ENCODE measurements at places on chromosomes 12 and 14. TPM values are rescaled to one million over a fixed set of nuclear protein-coding genes. Genes with fewer than 3 reads are reported as not detected.

OVCH1 gene
- not detected for total RNA-seq

DNA sequence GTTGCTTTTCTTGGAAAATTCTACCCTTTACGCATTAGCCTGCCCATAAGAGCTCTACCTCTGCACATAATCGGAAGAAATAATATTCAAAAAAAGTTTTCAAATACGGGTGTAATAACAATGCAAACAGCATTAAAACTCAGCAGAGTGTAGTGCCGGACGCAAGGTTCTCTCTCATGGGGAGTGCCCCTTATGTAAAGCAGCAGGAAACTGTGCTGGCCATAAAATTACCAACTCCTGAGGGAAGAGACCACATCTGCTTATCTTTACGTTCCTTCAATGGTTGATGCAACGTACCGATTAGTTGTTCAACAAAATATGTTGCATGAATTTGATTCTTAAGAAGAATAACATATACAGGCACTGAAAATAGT is 118.7 kb upstream of the TMCC3 start:
- H3K4me1 ChIP-seq, result peaks cover 50% of the 10 kb centered on the region
- H3K4me3 ChIP-seq, result peak overlapping the region; percentile 49
- H3K27ac ChIP-seq, result peak overlapping the region; percentile 70
- H3K27me3 ChIP-seq, result no peaks in the 10 kb centered on the region
- no peaks in the 10 kb centered on the region for H3K36me3 ChIP-seq

- no peak overlapping the region for H3K27ac ChIP-seq
- H3K27me3 ChIP-seq, result no peaks in the 10 kb centered on the region
- no peaks in the 10 kb centered on the region for H3K36me3 ChIP-seq
- DNase-seq, result no peak
- no peaks in the 10 kb centered on the region for H3K4me1 ChIP-seq
These were observed 90.3 kb downstream of the AKAP6 start for GRCh38 chr14:32419429-32419828.

P2RX7 gene
- 6.8 TPM for total RNA-seq

- no peaks in the 10 kb centered on the region for H3K27me3 ChIP-seq
- no peak overlapping the region for H3K27ac ChIP-seq
- H3K4me1 ChIP-seq, result peaks cover 24% of the 10 kb centered on the region
- H3K36me3 ChIP-seq, result no peaks in the 10 kb centered on the region
These were observed 7.4 kb upstream of the CD9 start for GRCh38 chr12:6192604-6193380.

CLBA1 gene
- 5.5 TPM for total RNA-seq

DNA sequence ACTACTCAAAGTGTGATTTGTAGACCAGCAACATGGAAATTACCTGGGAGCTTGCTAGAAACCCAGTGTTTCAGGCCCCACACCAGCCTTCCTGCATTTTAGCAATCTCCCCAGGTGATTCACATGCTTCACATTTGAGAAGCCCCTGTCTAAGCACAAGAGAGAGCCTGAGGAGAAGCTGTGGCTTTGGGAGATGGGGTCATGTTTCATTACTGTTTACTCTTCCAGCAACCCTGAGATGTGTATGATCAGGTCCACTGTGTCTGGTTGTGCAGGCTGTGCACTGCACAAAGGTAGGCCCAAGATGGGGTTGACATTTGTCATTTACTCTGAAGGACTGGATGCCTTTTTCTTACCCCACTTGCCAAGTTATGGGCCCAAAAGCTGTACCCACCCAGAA is 190.1 kb downstream of the SLC41A2 start:
- H3K27ac ChIP-seq, result no peak overlapping the region
- peaks cover 13% of the 10 kb centered on the region for H3K27me3 ChIP-seq

- DNase-seq, result peak; percentile 69
- peaks cover 36% of the 10 kb centered on the region for H3K36me3 ChIP-seq
- peaks cover 4% of the 10 kb centered on the region for H3K4me1 ChIP-seq
- no peak overlapping the region for H3K27ac ChIP-seq
These were observed 14.7 kb downstream of the CPSF6 start for GRCh38 chr12:69254046-69254445.

TCL1B gene
- 5.5 TPM for total RNA-seq

DNA sequence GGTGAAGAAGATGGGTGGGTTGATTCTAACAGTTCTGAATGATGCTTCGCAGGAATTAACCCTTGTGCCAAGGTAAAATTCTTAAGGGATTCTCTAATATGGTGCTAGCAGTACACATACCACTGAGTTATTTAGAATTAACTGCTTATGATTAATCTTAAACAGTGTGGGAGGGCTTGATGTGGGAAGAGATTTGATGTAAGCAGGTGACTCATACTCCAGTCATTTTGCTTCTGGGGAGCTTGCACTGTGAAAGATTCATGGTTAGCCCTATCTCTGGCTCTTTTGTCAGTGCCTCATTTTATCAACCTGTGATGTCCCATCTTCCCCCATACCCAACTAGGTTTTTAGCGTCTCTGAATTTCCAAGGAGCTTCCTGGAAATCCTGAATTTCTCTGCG is 83.8 kb downstream of the NRXN3 start:
- DNase-seq, result no peak
- H3K27ac ChIP-seq, result no peak overlapping the region
- H3K36me3 ChIP-seq, result no peaks in the 10 kb centered on the region
- no peaks in the 10 kb centered on the region for H3K4me1 ChIP-seq

GRCh38 chr12:76199808-76200207 is 115.3 kb upstream of the NAP1L1 start:
- DNase-seq, result no peak
- H3K4me3 ChIP-seq, result no peak overlapping the region
- H3K36me3 ChIP-seq, result no peaks in the 10 kb centered on the region
- H3K4me1 ChIP-seq, result no peaks in the 10 kb centered on the region
- no peak overlapping the region for H3K27ac ChIP-seq
- peaks cover 10% of the 10 kb centered on the region for H3K27me3 ChIP-seq

DNA sequence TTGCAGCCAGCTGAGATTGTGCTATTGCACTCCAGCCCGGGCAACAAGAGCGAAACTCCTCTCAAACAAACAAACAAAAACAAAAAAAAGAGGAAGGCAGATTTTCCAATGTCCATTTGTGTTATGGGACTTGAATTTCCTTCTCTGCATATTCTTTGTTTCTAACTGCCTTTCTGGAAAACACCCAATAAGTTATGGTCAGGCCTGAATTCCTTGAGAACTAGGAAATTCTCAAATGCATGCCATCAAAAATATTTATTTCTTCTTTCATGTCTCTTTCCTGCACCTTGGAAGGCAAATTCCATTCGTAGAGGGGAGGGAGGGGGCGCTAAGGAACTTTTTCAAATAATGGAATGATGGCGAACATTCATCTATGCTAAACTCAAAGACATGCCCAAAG is 117.6 kb upstream of the TMCC3 start:
- peak overlapping the region; percentile 70 for H3K27ac ChIP-seq
- no peaks in the 10 kb centered on the region for H3K27me3 ChIP-seq
- peaks cover 65% of the 10 kb centered on the region for H3K4me1 ChIP-seq
- no peak overlapping the region for H3K4me3 ChIP-seq
- no peak for DNase-seq

DNA sequence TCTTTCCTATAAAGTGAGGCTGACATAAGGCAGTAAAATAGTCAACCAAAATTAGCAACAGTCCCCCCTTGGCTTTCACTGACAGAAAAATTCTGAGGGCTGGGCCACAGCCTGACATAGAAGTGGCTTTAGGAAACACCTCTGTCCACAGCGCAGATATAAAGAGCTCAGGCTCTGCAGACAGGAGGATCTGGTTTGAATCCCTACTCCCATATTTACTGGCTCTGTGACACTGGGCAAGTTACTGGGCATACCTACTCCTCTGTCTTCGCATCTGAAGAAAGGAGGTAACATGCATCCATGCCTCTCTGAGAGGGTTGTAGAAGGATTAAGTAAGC is 95.3 kb downstream of the STXBP6 start:
- no peak overlapping the region for H3K27ac ChIP-seq
- no peak for DNase-seq
- no peaks in the 10 kb centered on the region for H3K36me3 ChIP-seq
- H3K4me1 ChIP-seq, result no peaks in the 10 kb centered on the region
- no peaks in the 10 kb centered on the region for H3K27me3 ChIP-seq

GRCh38 chr14:36580856-36581831 is 1.3 kb downstream of the NKX2-8 start:
- H3K4me1 ChIP-seq, result peaks cover 6% of the 10 kb centered on the region
- H3K36me3 ChIP-seq, result no peaks in the 10 kb centered on the region
- H3K27me3 ChIP-seq, result no peaks in the 10 kb centered on the region
- no peak for DNase-seq

TAS2R20 gene
- 3.4 TPM for total RNA-seq

HECTD4 gene
- 92.2 TPM for total RNA-seq

DNA sequence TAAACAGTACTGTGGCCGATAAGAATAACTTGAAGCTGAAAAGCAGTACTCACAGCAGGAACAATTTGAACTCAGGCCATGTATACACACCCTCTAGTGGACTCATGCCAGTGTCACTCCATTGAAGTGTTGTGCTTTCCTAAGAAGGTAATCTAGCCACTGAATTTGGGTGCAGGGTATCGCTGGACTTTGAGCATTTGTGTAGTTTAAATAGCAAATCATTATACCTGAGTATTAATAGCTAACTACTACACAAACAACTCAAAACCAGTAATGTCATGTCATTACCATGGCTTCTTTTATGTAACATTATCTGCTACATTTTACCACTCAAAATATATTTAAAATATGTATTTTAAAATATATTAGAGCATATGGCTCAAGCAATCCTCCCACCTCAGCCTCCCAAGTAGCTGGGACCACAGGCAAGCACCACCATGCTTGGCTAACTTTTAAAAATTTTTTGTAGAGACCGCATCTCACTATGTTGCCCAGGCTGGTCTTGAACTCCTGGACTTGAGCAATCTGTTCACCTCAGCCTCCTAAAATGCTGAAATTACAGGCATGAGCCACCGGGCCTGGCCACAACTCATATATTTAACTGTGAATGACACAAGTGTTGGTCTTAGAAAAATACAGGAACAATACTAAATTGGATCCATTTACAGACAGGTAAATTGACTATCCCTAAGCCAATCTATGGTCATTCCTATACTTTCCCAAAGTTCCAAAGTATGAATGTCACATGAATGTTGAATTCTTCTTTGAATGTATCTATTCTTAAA is 25.6 kb upstream of the ARID4A start:
- no peak overlapping the region for H3K4me3 ChIP-seq
- peaks cover 24% of the 10 kb centered on the region for H3K36me3 ChIP-seq
- no peak for DNase-seq

CCDC177 gene
- not detected for total RNA-seq

- no peak overlapping the region for H3K4me3 ChIP-seq
- no peak overlapping the region for H3K27ac ChIP-seq
- peaks cover 7% of the 10 kb centered on the region for H3K36me3 ChIP-seq
- DNase-seq, result no peak
- no peaks in the 10 kb centered on the region for H3K27me3 ChIP-seq
- no peaks in the 10 kb centered on the region for H3K4me1 ChIP-seq
These were observed 17.1 kb downstream of the TMBIM4 start for GRCh38 chr12:66152732-66153131.

LHX5 gene
- total RNA-seq, result not detected

- no peaks in the 10 kb centered on the region for H3K4me1 ChIP-seq
- H3K4me3 ChIP-seq, result no peak overlapping the region
- H3K27me3 ChIP-seq, result no peaks in the 10 kb centered on the region
- H3K36me3 ChIP-seq, result no peaks in the 10 kb centered on the region
- no peak for DNase-seq
- H3K27ac ChIP-seq, result no peak overlapping the region
These were observed 72.0 kb upstream of the SEL1L start for GRCh38 chr14:81605660-81606059.

SLC10A1 gene
- not detected for total RNA-seq

GRCh38 chr12:16611146-16611545 is 5.2 kb upstream of the LMO3 start:
- no peak for DNase-seq
- H3K4me1 ChIP-seq, result no peaks in the 10 kb centered on the region
- no peaks in the 10 kb centered on the region for H3K27me3 ChIP-seq
- H3K36me3 ChIP-seq, result no peaks in the 10 kb centered on the region
- H3K27ac ChIP-seq, result no peak overlapping the region

DNA sequence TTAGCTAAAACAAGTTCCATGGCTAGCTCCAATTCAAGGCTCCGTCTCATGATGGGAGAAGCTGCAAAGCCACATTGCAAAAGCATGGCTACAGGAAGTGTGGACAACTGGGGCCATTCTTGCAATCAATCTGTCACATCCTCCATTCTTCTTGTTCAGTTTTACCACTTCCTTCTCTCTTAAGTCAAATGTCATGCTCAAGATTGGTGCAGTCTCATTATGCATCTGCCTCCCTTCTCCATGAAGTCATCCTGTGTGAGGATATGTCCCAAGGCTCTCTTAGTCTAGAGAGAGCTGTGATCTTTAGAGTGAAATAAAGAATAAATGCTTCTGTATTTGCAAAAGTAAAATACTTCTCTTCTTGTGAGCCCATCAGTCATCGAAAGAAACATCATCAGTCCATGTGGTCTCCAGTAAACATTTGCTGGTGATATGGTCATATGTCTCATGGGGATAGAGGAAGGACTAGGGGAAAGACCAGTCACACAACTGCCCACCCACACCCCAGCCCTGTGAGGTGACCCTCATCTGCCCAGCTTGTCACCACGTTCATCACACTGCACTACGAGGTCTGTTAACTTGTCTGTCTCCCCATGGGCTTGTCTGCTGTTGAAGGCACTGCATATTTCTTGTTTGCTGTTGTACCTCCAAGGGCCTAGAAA is 303.0 kb downstream of the NUAK1 start:
- no peaks in the 10 kb centered on the region for H3K27me3 ChIP-seq
- no peak for DNase-seq
- H3K4me1 ChIP-seq, result no peaks in the 10 kb centered on the region
- no peaks in the 10 kb centered on the region for H3K36me3 ChIP-seq

IL31 gene
- not detected for total RNA-seq

LIN7A gene
- not detected for total RNA-seq

DNA sequence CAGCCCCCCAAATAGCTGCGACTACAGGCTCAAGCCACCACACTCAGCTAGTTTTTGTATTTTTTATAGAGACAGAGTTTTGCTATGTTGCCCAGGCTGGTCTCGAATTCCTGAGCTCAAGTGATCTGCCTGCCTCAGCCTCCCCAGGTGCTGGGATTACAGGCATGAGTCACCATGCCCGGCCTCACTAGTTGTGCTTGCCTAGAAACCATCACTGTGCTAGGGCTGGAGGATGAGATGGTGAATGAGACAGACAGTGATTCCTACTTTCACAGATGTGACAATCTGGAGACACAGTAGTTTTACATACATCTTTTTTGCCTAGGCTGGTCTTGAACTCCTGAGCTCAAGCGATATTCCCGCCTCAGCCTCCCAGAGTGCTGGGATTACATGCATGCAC is 7.5 kb upstream of the MSI1 start:
- peaks cover 35% of the 10 kb centered on the region for H3K27me3 ChIP-seq
- no peaks in the 10 kb centered on the region for H3K4me1 ChIP-seq
- H3K36me3 ChIP-seq, result no peaks in the 10 kb centered on the region
- no peak overlapping the region for H3K4me3 ChIP-seq

TMEM132D gene
- not detected for total RNA-seq

GRCh38 chr12:48601013-48601756 is 31.3 kb upstream of the LALBA start:
- no peak for DNase-seq
- no peaks in the 10 kb centered on the region for H3K27me3 ChIP-seq
- no peaks in the 10 kb centered on the region for H3K36me3 ChIP-seq
- no peaks in the 10 kb centered on the region for H3K4me1 ChIP-seq
- H3K27ac ChIP-seq, result no peak overlapping the region

ABCC9 gene
- total RNA-seq, result not detected

- H3K27me3 ChIP-seq, result no peaks in the 10 kb centered on the region
- H3K4me3 ChIP-seq, result no peak overlapping the region
- no peak for DNase-seq
- H3K36me3 ChIP-seq, result no peaks in the 10 kb centered on the region
- no peak overlapping the region for H3K27ac ChIP-seq
These were observed 75.8 kb upstream of the CCDC91 start for GRCh38 chr12:28114488-28114887.

GRCh38 chr14:28412077-28412476 is 354.5 kb upstream of the FOXG1 start:
- no peak overlapping the region for H3K4me3 ChIP-seq
- H3K4me1 ChIP-seq, result no peaks in the 10 kb centered on the region
- DNase-seq, result no peak
- no peak overlapping the region for H3K27ac ChIP-seq

Data from B cell (primary cell).